ENCODE measurements at places on chromosomes 4 and X.

- no peak for DNase-seq
Measured at GRCh38 chr4:80221161-80221560, 23.9 kb downstream of the PRDM8 start.

- DNase-seq = no peak
Measured at GRCh38 chr4:155478336-155478835, 101.6 kb upstream of the MAP9 start.

GRCh38 chrX:98956014-98956413 lies 1454.1 kb downstream of the PCDH19 start:
- DNase-seq = no peak

GRCh38 chr4:95439071-95439470 lies 109.7 kb downstream of the UNC5C start:
- DNase-seq = no peak

All from effector memory CD4-positive, alpha-beta T cell (primary cell).